OCI-LY7 (cell line): ENCODE measurements at places on chromosomes 7 and 10.

GRCh38 chr7:105014693-105015389 is 836 bp downstream of the KMT2E start:
- DNase-seq = peak; percentile 65

- DNase-seq = no peak
These were observed 85.4 kb downstream of the CCNY start for GRCh38 chr10:35421553-35422178.

- DNase-seq = no peak
These were observed 230.3 kb downstream of the PTPRN2 start for GRCh38 chr7:158357106-158357897.

- DNase-seq = no peak
These were observed 164.9 kb downstream of the NSUN6 start for GRCh38 chr10:18486438-18486837.

DNA sequence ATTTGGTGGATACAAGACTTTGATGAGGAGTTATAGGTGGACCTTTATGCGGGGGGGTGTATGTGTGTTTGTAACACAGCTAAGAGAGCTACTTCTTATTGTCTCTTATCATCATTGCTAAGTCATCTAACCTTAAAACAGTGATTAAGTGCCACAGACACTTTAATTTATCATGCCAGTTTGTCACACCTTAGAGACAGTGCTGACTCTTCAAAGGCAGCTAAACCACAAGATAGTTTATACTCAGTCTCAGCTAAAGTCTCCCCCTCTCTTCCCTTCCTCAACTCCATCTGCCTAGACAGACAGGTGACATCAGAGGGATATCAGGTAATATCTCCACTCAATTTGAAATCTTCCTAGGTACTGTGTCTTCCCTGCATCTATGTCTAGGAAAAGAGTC is 42.2 kb downstream of the MYPN start:
- no peak for DNase-seq

DNA sequence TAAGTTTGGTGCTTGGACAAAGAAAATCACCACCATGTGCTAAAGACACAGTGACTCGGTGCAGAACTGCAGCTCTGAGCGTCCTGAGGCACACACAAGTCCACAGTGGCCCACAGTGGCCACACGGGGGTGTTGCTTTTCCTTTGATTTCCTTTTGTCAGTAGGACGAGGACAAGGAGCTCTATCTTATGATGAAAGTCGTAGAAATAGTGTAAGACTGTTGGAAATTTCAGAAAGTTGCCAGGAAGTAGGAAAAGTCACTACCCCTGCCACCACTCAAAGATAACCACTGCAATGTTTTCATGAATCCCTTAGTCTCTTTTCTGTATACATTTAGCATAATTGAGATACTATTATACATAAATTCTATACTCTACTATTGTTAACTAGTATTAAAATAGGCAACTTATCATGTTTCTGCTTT is 146.0 kb downstream of the TNS3 start:
- peak; percentile 66 for DNase-seq
